ENCODE measurements at places on chromosomes 6 and 20.
A peak's percentile ranks its signal among the peaks of the same experiment; 100 is the strongest.

DNA sequence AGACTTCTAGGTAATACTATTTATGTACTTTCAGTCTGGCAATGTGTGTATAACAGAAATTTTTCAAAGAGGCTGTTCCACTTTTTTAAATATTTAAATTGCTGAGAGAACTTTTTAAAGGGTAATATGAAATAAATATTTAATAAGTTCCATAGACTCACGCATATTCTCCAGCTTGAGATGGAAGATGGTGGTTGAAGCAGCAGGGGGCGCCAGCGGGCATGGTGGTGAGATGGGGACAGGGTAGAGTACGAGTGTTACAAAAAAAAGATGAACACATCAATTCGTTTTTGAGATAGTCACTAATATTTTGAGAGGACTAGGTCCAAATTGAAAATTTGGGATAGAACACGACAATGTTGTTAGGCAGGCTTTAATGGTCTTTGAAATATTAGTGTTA lies 68.4 kb downstream of the RSPO3 start:
- DNase-seq, result peak; percentile 33

- no peak for DNase-seq
Observed at GRCh38 chr20:1335961-1336698, 7.2 kb upstream of the SDCBP2 start.

DNA sequence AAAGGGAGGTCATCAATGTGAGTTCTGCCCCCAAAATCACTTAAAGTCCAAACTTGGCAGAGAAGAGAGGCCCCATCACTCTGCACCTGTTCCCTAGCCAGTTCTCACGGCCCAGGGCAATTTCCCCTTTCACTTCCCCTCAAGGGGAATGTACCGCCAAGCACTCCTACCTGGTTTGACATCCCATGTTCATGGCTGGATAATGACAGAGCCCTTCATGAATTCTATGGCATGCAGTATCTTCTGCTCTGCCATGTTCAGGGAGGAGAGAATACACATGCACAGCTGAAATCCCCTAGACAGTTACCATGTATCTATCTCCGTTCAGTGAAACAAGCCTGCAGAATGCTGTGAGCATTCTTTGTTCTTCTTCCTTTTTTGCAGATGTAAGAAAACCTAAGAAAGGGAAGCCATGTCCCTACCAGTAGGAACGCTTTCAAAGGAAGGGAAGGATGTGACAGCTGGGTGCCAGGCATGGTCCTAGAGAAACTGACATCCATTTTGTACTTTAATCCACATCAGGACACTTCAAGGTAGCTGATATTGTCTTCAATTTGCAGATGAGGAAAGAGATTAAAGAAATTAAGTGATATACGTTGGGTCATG lies 79.8 kb upstream of the ARID1B start:
- DNase-seq, result no peak

GRCh38 chr6:16274483-16274882 lies 36.1 kb downstream of the GMPR start:
- DNase-seq, result no peak

- DNase-seq, result no peak
Observed at GRCh38 chr20:11654766-11655165, 262.9 kb upstream of the BTBD3 start.

DNA sequence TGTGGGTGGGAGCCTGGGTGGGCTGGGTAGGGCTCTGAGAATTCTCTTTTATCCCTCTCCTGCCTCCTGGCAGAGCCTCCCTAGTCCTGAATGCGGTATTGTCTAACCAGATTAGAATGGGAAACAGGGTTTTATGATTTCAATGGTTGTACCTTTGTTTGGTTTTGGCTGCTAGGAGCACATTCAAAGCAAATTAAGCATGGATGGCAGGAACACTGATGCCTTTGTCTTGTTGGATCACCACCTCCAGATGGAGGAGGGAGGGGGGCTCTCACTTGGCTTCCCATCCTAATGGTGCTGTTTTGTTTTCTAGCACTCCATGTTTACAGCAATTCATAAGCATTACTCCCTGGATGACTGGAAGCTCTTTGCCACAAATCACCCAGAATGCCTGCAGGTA lies 11.6 kb downstream of the GMPR start:
- no peak for DNase-seq

GRCh38 chr20:24942679-24943078 lies 6.4 kb upstream of the CST7 start:
- no peak for DNase-seq

DNA sequence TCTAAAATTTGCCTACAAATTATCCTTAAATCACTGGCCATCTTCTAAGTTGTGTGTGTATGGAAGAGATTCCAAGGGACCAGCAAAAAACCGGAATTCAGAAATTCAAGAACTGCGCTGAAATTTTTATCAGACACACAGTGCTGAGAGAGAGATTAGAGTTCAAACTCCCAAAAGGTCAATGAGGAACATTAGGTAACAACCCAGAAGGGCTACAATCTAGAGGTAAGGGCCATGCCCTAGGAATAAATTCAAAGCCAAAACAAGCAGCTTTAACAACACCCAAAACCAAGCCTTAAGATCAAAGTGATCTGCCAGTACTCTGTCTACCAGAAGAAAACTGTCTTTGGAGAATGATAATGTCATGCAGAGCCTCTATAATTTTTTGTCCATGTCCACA lies 17.8 kb downstream of the SRSF12 start:
- DNase-seq, result no peak

DNA sequence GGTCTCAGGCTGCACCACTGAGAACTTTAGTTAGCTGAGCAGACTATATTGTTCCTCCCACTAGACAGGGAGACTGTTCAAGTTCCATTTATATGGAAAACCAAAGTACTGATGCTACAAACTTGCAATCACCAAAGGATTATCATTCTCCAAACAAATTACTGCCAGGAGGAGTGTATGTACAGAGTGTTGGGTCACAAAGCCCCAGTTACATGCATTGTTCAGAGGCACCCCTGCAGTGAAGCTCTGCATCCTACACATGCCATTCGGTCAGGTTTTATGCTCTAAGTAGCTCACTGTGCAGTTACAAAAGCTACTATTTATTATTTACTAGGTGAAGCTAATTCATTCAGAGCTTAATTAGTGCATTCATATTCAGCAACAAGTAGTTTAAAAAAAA lies 75.8 kb downstream of the SMLR1 start:
- DNase-seq, result no peak

GRCh38 chr6:8082572-8082953 lies 18.4 kb upstream of the BLOC1S5 start:
- DNase-seq, result no peak

- DNase-seq, result no peak
Observed at GRCh38 chr6:158388727-158389126, 76.5 kb downstream of the TULP4 start.

- no peak for DNase-seq
Observed at GRCh38 chr6:16700202-16700915, 60.9 kb downstream of the ATXN1 start.

- DNase-seq, result no peak
Observed at GRCh38 chr6:3287308-3287707, 28.6 kb downstream of the PSMG4 start.

- no peak for DNase-seq
Observed at GRCh38 chr6:100281471-100281901, 183.2 kb downstream of the SIM1 start.

DNA sequence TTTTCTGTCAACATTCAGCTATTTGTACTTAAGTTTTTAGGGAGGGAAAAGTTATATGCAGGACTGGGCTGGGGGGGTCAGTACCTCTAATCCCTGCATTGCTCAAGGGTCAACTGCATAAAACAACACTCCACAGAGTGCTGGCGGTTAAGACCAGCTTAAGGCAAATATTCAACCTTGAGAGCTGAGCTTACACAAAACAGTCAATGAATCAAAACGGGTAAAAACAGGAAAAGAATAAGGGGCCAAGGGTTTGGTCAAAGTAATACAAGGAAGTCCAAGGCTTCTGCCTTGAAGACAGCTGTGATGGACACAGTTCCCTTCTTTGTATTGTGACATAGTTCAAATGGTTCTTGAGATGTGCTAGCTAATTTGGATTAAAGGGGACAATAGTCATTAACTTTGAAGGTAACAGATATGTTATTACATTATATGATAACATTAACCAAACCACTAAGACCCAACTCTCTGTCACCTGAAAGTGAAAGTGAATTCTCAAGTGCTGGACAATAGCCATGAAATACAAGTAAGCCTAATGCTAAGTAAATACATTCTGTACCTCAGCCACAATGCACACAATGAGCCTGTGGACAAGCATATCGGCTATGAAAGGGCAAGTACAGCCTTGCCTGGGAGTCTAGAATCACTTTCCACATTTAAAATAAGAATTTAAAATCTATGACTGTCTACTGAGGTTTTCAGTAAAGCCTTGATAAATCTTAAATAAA lies 106.8 kb downstream of the PDE10A start:
- peak; percentile 77 for DNase-seq

DNA sequence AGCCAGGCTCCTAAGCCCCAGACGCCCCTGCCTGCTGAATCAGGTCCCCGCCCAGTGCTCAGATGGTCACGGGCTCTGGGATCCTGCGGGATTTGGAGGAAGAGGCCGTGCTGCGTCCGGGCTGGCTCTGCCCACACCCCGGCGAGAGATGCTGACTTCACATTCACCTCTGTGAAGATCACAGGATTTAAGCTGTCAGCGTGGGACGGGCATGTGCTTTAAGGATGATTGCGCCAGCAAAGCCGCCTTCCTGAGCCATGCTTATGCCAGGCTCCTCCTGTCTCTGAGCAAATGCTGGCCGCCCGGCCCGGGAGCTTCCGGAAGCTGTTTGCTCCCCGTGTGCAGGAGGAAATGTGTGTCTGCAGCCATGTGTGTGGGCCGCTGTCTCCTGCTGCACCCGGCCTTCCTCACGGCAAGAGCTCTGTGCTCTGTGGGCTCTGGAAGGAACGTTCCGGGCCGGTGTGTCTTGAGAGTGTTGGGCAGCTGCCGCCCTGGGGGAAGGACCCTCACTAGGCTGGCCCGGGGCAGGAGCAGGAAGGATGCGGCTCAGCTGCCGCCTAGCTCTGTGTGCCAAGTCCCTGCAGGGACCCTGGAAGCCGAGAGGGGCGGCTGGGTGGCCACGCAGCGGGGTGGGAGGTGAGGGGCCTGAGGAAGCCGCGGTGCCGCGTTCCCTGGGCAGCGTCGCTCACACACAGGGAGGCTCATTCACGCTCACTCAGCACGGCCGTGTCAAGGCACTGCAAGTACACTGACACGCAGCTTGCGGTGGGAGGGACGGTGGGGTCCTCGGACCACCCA lies 19.0 kb upstream of the BHLHE23 start:
- DNase-seq, result peak; percentile 33

All from HT-29 (cell line).